ENCODE measurements at places on chromosomes 11 and 22. TPM values are rescaled to one million over a fixed set of nuclear protein-coding genes. Genes with fewer than 3 reads are reported as not detected.

FOSL1 gene
- total RNA-seq = 37.9 TPM

OR10A2 gene
- not detected for total RNA-seq

DNA sequence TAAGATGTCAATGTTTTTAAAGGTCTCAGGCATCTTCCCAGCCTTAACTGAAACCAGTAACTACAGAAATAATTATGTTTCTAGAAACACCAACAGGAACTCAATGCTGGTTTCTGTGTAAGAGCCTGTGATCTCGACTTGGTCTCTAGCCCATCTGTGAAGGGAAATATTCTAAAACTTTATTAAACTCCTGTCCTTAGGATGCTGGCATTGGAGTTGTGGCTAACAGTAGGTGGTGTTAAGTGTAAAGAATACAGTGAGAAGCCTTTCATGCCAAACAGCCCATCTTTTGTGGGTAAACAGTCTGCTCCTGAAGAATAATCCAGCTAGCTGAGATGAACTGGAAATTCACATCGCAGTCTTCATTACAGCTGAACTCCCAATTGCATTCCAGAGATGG is 133.2 kb downstream of the ADAMTS15 start:
- peak; percentile 59 for DNase-seq

GRCh38 chr11:2581151-2581930 is 118.5 kb downstream of the KCNQ1OT1 start:
- DNase-seq = no peak

DNA sequence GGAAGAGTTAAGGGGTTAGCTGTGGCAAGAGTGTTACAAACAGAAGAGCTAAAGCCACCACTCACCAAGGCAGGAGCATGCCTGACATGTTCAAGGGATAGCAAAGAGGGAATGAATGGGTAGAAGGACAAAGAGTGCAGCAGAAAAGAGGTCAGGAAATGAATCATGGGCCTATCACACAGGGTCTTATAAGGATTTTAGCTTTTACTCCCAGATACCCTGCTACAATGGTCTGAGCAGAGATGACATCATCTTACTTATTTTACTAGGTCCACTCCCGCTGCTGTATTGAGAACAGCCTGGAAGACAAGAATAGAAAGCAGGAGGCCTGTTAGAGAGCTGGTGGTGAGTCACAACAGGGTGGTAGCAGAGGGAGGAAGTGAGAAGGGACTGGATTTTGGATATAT is 9.8 kb downstream of the TRAF6 start:
- DNase-seq = peak; percentile 92

GRCh38 chr11:32935462-32936029 is 42.9 kb downstream of the QSER1 start:
- no peak for DNase-seq

APOA4 gene
- not detected for total RNA-seq

DNA sequence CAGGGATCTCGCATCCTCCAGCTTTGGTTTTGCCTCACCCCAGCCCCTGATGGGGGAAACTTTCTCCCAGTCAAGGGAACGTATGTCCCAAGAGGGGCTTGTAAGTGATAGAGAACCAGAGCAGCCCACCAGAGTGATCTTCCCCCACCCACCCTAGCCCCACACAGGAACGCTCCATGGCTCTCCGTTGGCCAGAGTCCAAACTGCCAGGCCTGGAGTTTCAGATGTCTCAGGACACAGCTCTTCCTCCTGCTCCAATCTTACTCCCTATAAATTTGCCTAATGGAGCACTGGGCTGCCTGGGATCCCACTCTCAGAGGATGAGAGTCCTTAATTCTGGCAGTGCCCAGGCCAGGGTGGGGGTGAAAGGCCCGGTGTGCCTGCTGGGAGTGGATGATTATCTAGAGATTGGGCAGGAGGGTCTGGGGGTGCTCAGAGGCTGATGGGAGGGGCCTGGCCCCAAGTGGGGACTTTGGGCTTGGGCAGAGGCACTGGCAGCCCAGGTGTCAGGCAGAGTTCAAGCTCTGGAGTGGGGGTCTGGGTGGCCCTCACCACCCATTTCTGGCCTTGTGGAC is 79.9 kb downstream of the WNT7B start:
- no peak for DNase-seq

DNA sequence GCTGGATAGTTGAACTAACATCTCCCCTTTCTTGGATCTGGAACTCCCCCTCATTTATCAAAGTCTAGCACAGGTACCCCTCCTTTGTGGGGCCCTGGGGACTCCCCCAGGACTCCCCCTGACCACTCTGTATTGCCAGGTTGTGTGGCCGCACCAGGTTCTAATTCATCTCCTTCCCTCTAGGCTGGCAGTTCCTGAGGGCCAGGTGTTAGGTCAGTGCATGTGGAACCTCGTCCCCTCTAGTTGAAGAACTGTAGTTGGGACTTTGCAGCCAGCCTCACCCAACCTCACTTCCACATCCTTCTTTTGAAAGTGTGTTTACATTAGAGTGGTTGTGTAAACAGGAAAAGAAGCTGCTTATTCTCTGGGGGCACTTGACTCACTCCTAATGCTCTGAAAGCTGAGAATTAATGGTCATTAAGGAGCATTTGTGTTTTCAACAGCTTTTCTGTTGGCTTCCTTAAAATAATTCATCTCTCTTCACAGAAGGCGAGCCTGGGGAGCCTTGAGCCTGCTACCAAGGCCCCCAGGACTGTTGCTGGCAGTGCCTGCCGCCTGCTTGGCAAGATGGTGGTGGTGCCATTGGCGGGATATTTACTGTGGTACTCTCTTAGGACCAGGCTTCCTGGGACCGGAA is 11.8 kb downstream of the UPB1 start:
- DNase-seq = no peak

GRCh38 chr11:75474878-75475766 is 42.1 kb upstream of the KLHL35 start:
- DNase-seq = no peak

OR2AG2 gene
- total RNA-seq = 0.27 TPM

SLC17A6 gene
- not detected for total RNA-seq
